Activated T-cell treated with anti-CD3 and anti-CD28 coated beads, Interleukin-2, amount 50 U/mL, for 72 hours (primary cell): ENCODE measurements at places on chromosomes 13 and 19.
A peak's percentile ranks its signal among the peaks of the same experiment; 100 is the strongest.

GRCh38 chr19:13975870-13976269 lies 23.6 kb downstream of the DCAF15 start:
- DNase-seq, result no peak

DNA sequence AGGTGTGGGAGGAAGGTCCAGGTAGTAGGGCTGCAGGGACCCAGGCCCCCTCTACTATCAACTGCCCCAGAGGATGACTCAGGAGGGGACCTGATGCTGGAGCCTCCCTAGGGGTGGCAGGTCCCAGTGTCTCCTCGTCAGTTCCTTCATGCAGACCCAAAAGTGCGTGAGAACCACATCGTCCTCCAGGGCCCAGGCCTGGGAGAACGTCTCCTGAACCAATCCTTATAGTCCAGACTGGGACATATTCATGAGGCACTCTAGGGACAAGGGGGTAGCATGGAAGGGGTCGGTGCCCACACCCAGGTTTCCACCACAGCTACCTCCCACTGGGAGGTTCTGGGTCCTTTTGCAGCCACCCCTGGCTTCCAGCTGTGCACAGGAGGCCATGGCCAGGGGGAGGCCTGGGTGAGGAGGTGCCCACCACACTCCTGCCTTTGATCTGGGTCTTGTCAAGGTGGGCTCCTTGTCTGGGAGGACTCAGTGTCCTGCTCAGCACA lies 38.0 kb upstream of the TPM4 start:
- no peak for DNase-seq

DNA sequence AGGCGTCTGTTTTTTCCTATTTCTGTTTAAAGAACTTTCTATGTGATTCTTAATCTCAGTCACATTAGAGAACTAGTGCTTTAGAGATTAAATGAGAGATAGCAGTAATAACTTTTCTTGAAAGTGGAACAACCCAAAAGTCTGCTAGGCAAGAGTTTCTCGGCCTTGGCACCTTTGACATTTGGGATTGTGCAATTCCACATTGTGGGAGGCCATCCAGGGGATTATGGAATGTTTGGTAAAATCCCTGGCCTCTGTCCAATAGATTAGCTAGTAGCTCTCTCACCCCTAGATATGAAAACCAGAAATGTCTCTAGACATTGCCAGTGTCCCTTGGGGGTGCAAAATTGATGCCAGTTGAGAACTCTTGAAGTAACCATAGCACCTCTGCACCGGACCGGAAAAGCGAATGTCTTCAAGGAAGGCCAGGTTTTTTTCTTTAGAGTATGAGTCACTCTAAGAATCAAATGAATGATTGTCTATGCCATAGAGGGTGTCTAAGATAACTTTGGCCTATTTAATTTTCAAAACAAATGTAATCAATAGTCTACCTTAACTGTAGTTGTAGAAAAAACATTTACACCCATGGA lies 45.0 kb upstream of the IL17D start:
- no peak for DNase-seq

GRCh38 chr19:16525751-16526481 lies 16.3 kb downstream of the CHERP start:
- no peak for DNase-seq

DNA sequence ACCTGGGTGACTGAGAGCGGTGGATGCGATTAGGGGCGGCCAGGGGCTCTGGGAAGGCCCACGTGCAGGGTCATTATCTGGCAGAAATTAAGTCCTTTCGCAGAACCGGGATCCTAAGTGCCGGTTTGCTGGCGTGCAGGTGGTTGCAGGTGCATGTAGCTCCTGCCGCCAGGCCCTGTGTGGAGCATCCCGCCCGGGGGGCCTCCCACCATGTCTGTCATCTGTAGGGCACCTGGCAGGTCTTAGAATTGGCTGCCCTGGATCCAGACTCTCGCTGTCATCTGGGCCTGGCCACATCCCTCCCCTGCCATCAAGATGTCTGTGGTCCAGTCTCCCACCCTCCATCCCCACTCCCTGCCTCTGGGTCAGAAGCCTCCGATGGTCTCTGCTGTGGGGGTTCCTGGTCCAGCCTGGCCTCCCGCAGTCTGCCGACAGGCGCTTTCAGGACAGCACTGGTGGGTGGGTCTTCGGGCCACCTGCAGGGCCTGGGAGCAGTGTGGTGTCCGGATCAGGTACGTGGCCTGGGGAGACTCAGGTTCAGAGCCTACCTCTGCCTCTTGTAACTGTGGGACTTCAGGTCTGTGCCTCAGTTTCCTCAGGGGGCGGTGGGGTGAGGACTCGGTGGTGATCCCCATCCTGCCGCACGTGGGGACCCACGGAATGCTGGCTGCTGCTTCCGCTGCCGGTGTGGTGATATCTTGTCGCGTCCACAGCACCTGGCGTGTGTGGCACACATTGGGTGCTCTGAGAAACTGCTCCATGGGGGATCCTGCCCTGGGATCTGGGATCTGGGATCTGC lies 5.4 kb downstream of the GNA11 start:
- no peak for DNase-seq

DNA sequence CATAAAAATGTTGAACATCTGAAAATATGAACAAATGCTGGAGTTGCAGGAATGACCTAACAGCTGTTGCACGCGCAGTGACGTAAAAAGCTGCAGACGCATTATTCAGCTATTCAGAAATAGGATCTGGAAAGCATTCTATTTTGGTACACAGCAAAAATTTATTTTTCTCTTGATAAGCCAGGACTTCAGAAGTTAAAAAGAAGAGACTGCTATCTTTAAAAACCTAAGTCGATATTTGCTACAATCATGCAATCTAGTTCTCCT lies 36.9 kb upstream of the STARD13 start:
- no peak for DNase-seq

DNA sequence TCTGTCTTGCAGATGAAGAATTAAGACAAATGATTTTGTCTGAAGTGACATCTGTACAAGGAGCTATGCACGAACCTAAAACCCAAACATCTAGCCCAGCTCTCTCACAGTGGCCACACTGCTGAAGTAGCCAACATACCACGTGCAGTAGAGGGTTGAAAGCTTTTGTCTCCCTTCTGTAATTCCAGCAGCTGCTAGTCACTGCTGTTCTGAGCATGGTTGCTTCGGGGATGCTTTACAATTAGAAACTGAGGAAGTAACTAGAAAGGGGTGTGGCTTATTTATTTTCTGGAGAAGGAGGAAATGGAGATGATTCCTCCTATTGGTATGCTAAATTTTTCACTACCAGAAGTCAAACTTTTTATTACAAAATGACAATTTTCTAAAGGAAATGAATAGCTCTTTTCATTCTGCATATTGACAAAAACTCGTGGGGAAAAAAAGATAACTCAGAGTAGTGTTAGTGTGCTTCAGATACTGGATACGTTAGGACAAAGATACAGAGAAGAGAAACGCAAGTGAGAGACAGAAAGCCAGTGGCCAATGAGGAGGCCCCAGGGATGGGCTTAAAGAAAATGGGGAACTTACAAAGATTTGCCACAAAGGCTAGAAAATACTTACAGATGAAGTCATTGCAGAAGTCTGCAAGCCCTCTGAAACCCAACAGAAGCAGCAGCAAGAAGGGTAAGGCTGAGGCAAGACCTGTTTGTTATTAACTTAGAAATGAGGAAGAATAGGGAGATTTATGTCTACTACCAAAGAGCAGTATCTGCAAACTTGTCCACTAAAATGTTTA lies 192.7 kb upstream of the MIR17HG start:
- no peak for DNase-seq

GRCh38 chr19:33654840-33655508 lies 33.2 kb downstream of the CHST8 start:
- no peak for DNase-seq

GRCh38 chr13:40024204-40024966 lies 368.9 kb downstream of the COG6 start:
- no peak for DNase-seq

DNA sequence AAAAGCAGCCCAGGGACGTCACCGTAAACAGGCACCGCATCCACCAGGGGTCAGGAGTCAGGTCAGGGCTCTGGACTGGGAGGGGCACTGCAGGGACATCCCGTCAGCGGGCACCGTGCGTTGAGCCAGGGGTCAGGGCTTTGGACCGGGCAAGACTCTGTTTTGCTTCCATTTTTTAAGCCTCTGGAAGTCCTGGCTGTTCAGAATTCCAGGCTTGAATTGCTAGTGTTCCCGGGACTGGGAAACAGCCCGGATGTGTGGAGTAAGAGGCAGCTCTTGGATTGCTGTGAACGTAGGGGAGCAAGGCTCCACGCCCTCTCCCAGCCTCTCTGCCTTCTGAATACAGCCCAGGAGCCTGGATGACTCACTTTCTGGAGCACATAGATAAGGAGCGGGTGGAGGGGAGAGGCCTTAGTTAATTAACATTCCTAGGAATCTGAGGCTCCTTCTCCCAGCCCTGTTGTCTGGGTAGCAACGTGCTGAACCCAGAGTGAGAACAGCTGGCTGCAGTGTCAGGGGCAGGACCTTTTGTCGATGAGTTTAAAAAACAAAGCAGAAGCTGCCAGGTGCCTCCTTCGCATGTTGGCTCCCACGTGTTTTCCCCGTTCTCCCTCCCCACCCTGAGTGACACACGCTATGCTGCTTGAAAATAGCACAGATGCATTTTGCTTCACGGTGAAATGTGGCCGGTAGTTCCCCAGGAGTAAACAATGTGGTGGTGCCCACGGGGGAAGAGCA lies 21.9 kb downstream of the ATP11A start:
- DNase-seq, result no peak

- DNase-seq, result peak; percentile 78
Measured at GRCh38 chr19:13212759-13213330, 62.6 kb downstream of the IER2 start.
